Hepatocyte (in vitro differentiated cells): ENCODE measurements at places on chromosomes 2 and 18. TPM values are rescaled to one million over a fixed set of nuclear protein-coding genes. Genes with fewer than 3 reads are reported as not detected.

Gene EMILIN2
- polyA plus RNA-seq, result 16.8 and 21.6 TPM in 2 replicates

DNA sequence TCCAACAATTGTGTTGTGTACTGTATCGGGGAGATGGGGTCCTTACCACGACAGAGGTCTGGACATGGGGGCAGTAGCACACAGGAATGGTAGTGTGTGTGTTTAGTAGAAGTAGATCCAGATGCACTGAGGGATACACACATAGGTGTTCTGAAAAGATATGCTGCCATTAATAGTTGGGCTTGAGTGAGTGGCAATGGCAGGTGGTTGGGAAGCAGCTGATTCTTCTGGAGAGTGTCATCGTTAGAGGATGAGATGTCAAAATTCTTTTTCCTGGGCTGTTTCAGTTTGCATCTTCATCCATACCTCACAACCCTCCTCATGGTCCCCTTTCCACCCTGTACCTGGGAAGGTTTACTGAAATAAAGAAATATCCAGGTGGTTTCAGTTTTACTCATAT is 66.6 kb downstream of the UGGT1 start:
- no peak for DNase-seq

Gene TMEFF2
- 0.68 and 1.8 TPM in 2 replicates for polyA plus RNA-seq

GRCh38 chr2:61255580-61256437 is 93.8 kb downstream of the C2orf74 start:
- no peak for DNase-seq

DNA sequence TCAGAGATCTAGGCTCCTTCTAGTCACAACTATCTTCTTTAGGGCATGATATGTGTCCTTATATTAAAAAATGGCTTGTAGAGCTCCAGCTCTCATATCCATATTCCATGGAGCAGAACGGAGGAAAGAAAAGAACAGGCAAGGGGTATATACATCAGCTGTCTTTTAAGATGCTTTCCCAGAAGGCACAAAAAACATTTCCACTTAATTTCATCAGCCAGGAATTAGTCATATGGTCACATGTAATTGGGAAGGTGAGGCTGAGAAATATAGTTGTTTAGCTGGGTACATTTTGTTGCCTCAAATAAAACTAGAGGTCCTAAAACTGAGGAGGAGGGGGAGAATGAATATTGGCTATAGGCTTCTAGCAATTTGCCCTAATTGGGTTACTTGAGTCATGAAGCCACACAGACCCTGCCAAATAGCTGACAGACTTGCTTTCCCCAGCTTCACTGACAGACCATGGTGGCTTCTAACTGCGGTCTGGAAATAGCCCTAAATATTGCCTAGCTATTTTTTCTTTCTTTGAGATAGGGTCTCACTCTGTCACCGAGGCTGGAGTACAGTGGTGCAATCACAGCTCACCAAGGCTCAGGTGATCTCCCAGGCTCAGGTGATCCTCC is 20.0 kb downstream of the MAIP1 start:
- DNase-seq, result no peak

DNA sequence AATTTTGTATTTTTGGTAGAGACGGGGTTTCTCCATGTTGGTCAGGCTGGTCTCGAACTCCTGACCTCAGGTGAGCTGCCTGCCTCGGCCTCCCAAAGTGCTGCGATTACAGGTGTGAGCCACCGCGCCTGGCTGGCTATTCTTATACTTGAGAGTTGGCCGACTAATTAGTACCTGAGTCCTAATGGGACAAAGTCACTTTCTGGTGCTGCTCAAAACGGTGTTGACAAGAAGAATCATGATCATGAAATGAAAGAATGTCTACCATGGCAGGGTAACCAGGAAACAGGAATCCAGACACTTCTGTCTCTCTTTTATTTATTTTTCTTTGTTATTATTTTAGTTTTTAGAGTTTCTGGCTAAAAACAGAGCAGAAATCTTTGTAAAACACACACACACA is 54.7 kb upstream of the RAB6D start:
- DNase-seq, result no peak

GRCh38 chr18:46411191-46411828 is 245.7 kb downstream of the LOXHD1 start:
- no peak for DNase-seq

Gene FIGLA
- not detected in 2 replicates for polyA plus RNA-seq

- no peak for DNase-seq
Observed at GRCh38 chr2:129369437-129369836, 610.0 kb upstream of the RAB6C start.

- no peak for DNase-seq
Observed at GRCh38 chr2:17000184-17000482, 334.5 kb upstream of the CYRIA start.

Gene ZNF804A
- 1.1 and 1.7 TPM in 2 replicates for polyA plus RNA-seq

Gene IL1F10
- polyA plus RNA-seq, result not detected in 2 replicates

DNA sequence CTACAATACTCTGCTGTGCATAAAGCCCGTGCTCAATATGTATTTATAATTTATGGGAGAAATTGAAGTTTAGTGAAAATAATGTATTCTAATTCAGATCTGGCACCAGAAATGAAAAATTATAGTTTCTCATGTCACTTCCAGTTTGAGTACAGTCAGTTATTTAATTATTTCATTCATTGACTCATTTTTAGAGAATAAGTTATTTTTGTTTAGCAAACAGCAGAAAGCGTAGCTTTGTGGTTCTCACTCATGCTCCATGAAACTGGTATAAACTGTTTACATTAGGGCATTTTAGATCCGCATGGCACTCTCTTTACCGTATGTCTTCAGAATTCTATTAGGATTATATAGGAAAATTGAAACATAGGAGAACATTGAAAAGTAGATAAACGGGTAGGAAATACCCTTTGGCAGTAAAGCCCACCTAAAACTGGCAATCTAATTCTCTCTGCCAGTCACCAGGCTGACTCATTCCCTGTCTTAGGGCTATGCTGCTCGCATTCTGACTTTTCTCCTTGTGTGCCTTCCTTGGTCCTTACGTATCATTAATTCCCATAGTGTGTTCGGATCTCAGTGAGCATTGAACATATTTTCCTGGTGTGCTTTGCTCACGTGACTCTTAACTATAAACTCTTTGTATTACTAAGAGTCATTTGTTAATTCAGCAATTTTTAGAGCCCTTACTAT is 106.0 kb downstream of the ZNF236 start:
- DNase-seq, result no peak

- DNase-seq, result no peak
Observed at GRCh38 chr2:105824446-105824845, 79.7 kb downstream of the NCK2 start.

DNA sequence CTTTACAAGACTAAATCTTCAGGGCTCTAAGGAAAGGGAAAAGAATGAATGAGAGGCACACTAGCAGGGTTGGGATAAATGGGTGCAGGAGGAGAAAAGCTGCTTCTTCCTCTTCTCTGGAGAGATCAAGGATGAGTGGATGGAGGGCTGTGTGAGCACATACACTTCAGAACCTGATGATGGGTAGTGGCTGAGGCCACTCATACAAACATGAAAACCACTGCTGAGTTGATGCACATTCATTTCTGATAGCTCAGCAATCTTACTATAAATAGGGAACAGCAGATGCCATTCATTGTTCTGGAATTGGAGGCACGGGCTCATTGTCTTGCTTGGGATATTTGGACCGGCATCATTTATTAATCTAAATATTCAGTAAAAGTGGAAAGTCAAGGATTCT is 152.4 kb upstream of the KCTD1 start:
- DNase-seq, result no peak

GRCh38 chr2:115299199-115299598 is 856.8 kb downstream of the DPP10 start:
- DNase-seq, result no peak

GRCh38 chr2:202267495-202267894 is 1.9 kb downstream of the NOP58 start:
- no peak for DNase-seq
